ENCODE measurements at places on chromosomes 7 and 10.

- DNase-seq, result no peak
Observed at GRCh38 chr10:3661271-3661670, 123.7 kb downstream of the KLF6 start.

- no peak for DNase-seq
Observed at GRCh38 chr7:40647719-40648118, 512.9 kb downstream of the SUGCT start.

DNA sequence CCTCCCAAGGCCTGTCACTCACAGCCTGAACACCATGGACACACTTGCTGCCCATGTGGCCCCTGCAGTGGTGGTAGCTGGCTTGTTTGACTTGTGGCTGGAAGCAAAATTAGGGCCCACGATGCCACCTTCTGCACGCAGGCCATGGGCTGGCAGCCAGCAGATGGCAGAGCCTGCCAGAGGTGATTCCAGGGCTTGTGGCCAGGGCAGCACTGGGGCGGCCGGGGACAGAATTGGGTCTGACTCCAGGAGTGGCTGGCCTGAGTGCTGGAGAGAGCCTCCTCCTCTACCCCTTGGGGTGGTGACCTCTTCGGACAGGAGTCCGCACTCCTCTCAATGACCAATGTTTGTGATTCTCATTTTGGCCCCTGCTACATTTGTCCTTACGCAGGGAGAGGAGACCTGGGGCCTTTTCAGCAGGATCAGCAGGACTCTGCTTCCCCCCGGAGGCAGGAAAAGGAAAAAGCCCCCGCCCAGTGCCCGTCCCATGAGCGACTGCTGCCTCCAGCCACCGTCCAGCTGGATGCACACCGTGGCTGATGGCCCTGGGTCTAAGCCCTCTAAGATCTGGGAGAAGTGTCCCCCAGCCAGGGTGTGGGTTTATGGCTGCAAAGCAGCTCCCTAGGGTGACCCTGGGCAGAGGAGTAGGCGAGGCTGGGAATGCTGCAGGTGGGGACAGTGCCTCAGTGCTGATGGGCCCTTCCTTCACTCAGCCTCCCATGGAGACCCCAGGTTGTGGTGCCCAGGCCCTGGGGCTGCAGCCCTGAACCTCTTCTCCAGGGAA is 26.5 kb downstream of the DNAJB12 start:
- DNase-seq, result no peak

- DNase-seq, result no peak
Observed at GRCh38 chr10:3655528-3655927, 129.5 kb downstream of the KLF6 start.

DNA sequence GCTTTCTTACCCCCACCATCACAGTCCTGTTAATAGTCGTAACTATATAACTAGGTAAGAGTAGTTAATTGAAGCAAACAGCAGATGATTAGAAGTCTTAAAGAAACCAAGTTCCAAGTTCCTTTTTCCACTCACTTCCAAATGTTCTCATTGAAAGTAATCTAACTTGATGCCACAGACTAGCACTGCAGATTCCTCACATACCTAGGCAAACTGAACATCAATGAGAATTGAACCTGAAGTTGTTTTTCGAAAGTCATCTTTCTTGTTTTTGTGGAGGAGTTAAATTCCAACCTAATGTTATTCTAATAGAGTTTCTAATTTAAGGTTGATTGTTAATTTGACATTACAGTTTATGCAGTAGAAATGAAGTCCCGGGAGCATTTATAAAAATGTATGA is 5.5 kb downstream of the PRKG1 start:
- DNase-seq, result no peak
